Mammary epithelial cell (primary cell): ENCODE measurements at places on chromosomes 5 and 9. TPM values are rescaled to one million over a fixed set of nuclear protein-coding genes. Genes with fewer than 3 reads are reported as not detected.

The GTF3C5 gene
- 48.3 and 54.2 TPM in 2 replicates for total RNA-seq

The SUSD3 gene
- not detected in 2 replicates for total RNA-seq

The CDKN2B gene
- total RNA-seq, result 27.6 and 35.4 TPM in 2 replicates

The SAPCD2 gene
- 1.0 TPM for total RNA-seq

The RCL1 gene
- total RNA-seq, result 20.7 TPM

The NKD2 gene
- total RNA-seq, result not detected

The UNC13B gene
- total RNA-seq, result 22.3 TPM

The PCDHGC5 gene
- total RNA-seq, result 1.2 and 1.8 TPM in 2 replicates

The TJP2 gene
- 27.7 TPM for total RNA-seq

The SLC25A2 gene
- total RNA-seq, result 0.17 TPM

The C7 gene
- not detected in 2 replicates for total RNA-seq

DNA sequence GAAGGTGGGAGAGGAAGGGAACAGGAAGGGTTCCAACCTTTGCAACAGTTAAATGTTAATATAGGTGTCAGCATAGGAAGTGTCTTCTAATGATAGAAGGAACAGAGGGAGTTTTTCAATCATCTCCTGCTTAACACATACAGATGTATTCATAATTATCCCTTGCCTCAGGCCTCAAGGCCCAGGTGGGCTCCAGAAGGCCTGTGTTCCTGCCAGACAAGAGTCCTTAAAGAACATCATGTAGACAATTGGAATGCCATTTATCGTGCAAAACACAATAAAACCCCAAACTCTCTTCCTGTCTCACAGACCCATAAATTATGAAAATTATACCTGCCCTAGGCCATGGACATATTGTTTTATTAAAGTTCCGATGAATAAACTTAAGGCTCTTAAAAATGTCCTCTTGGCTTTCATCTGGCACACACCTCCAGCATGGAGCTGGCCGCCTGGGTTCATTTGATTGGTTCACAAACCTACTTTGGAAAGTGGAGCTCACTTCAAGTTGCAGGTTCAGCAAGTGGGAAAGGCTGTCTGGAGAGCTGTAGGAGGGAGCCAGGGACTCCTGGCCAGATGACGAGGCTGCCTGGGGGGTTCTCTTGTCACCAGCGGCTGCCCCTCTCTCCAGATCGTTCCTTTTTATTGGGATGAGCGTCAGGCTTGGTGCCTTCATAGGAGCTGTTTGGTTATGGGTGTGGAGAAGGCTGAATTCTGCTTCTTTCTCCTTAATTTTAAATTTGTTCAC is 17.5 kb downstream of the SPRY4 start:
- DNase-seq, result no peak

GRCh38 chr5:76638479-76638878 is 15.3 kb upstream of the F2RL2 start:
- no peak for DNase-seq

DNA sequence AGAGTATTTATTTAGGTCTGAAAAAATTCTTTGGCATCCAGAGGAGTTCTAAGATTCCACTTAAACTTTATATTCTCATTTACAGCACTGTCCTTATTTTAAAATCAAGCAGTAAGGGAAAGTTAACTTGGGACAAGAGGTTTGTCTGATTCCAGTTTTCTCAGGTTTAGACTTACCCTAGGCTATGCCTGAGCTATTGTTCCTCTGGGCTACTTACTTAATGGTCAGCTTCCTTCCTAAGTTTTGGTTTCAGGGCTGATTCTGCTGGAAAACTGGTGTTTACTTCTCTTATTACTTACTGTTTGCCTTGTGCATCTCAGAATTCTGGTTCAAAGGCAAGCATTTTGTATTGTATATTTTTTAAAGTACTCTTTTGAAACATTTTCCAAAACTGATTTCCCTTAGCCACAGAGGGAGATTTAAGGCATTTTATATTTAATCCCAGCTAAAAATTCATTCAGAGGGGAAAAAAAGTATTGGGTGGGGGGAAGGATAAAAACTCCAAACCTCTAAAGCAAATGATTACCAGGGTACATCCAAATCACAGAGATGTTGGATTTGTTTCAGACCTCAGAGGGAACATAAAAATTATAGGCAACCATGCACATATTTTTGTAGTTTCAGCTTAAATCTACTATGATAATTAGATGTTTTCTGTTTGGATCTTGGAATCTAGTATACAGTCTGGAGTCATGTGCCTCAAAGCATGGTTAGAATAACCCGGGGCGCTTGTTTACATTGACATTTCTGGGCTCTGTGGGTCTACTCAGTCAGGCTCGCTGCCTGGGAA is 290.0 kb downstream of the ARHGAP26 start:
- DNase-seq, result no peak

GRCh38 chr5:77906806-77907205 is 130.7 kb upstream of the TBCA start:
- peak; percentile 77 for DNase-seq

DNA sequence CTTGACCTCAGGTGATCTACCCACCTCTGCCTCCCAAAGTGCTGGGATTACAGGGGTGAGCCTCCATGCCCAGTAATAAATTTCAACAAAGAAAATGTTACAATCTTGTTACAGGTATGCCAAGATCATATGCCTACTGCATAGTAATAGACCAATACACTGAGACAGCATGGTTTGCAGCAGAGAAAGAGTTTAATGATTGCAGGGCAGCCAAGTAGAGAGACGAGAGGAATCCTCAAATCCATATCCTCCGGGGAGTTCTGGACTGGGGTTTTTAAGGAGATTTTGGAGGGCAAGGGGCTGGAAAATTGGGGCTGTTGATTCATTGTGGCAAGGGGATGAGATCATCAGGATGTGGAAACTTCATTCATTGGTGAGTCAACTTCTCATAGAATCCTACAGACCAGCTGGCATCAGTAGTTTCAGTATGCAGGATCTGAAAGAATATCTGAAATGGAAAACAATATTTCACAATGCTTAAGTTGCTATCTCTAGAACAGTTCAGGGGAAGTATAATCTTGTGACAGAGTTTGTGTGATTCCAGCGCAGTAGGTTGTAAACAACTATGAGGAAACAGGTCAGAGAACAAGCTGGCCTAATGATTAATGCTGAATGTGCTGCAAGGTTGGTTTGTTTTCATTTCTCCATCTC is 14.8 kb upstream of the TUT7 start:
- peak; percentile 97 for DNase-seq

- DNase-seq, result peak; percentile 85
Observed at GRCh38 chr5:53008751-53009150, 19.6 kb downstream of the ITGA2 start.

DNA sequence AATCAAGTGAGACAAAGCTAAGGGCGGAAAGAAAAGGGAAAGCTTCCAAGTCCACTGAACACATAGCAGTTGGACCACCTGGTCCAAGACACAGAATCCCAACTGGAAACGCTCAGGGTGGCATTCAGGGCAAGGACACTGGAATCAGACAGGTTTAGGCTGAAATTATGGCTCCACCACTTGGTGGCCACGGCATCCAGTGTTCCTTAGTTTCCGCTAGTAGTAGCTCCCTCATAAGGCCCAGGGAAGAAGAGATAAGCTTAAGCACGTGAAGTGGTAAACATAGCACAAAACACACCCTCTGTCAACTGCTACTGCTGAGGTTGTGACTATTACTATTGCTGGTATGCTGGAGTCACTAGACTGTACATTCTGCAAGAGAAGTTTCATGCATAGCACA is 209.4 kb downstream of the GLIS3 start:
- DNase-seq, result no peak

DNA sequence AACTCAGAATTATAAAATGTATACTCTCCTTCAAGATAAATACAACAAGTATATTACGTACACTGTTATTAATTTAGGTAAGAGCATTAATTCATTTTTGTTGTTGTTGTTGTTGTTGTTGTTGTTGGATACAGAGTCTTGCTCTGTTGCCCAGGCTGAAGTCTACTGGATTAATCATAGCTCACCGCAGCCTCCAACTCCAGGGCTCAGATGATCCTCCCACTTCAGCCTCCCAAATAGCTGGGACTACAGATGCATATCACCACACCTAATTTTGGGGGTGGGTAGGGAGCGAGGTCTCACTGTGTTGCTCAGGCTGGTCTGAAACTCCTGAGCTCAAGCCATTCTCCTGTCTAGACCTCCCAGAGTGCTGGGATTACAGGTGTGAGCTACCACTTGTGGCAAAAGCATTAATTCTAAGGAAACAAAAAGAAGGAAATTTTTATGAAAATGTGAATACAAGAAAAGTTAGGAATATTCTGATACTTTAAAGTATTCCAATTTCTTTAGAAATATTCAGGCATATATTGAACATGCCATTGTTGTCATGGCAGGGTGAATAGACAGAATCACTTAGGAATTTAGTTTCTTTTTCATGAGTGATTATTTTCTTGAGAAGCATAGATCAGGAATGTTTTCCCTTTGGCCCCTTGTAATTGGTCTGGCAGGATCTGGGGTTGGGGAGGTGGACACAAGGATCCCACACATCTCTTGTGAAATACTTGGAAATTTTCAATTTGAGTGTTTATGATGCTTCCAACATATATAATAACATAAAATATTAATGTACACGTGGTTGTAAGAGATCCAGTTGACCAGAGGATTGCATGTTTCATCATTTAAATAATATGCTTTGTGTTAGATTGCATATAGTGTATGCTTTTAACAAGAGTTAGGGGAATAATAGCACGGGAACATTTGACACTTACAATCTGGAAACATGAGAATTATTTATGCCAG is 263.6 kb downstream of the FANCC start:
- DNase-seq, result no peak

GRCh38 chr9:136964171-136964689 is 12.2 kb downstream of the LCN12 start:
- no peak for DNase-seq

- DNase-seq, result no peak
Observed at GRCh38 chr5:147455822-147456450, 53.9 kb downstream of the DPYSL3 start.

DNA sequence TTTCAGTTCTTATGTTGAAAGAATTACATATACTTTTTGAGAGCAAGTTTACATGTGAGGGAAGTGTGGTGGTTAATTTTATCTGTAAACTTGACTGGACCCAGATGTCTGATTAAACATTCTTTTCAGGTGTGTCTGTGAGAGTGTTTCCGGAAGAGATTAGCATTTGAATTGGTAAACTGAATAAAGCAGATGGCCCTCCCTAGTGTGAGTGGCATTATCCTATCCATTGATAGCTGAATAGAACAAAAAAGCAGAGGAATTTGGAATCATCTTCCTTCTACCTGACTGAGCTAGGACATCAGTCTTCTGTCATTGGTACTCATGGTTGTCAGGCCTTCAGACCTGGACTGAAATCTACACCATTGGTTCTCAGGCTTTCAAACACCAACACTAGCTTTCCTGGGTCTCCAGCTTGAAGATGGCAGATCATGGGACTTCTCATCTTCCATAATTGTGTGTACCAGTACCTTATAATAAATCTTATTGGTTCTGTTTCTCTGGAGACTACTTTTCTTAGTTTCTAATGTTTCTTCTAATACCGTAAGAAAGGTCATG is 36.6 kb downstream of the NREP start:
- DNase-seq, result no peak

DNA sequence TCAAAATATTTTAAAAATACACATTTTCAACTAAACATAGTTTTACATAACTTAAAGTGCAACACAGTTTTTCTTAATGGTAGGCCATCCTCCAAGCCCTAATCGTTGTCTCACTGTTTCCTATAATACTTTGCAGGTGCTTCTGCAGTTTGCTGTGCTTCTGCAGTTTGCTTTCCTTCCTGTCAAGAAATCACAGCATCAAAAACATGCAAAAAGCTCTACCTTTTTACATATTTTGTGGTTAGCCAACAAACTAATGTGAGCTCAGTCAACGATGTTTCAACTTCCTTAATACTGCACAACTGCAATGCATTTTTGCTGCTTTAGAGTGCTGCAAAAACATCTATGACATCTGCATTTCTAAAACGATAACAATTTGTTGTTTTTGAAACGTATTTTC is 25.2 kb downstream of the EMB start:
- DNase-seq, result no peak

GRCh38 chr9:135990468-135991429 is 29.6 kb upstream of the UBAC1 start:
- DNase-seq, result peak; percentile 27

DNA sequence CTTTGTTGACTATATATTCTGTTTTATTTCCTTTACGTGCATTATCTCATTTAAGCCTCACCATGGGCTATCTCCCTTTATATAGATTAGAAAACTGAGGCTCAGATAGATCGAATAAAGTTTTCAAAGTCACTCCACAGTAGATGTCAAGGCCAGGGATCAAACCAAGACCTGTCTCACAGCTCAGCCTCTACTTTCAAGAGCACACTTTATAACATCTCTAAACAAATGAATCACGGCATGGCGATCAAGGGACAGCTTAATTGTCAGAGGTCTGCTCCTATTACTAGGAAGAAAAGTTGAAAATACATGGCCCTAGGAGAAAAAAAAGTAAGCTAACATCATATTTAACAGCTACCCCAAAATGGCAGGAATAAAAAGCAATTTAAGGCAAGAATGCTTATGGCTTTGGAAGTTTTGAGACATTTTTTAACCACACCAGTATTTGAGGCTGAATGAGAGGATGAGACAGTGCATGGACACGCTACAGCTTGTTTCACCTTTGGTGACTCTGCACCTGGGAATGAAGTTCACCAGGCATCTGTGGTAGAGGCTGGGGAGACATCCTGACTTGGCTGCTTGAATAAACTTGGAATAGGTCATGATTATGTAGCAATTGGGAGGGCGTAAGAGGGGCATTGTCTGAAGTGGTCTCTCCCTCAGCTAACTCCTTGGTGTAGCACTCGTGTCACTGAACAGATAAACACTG is 486.8 kb upstream of the WWC1 start:
- DNase-seq, result peak; percentile 95

GRCh38 chr5:155827949-155828348 is 499.0 kb upstream of the SGCD start:
- DNase-seq, result no peak

DNA sequence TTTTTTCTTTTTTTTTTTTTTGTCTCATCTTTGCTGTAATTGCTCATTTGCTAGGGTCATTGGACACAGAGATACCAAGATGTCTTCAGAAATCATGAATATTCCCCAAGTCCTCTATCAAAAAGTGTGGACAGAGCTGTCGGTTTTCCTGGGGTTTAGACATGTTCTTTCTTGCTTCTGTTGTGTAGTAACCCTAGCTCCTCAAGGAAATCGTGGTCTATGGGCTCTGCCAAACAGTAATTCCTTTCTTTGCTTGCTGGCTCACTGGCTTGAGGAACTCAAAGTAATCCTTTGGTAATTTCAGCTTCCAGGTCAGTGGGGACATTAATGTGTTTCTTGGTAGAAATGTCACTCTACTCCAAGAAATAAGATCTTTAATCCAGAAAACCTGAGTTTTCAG is 101.7 kb downstream of the TMC1 start:
- peak; percentile 76 for DNase-seq

GRCh38 chr9:69089491-69089890 is 53.9 kb downstream of the FXN start:
- DNase-seq, result no peak

GRCh38 chr9:97854696-97855485 is 1.9 kb downstream of the FOXE1 start:
- no peak for DNase-seq

DNA sequence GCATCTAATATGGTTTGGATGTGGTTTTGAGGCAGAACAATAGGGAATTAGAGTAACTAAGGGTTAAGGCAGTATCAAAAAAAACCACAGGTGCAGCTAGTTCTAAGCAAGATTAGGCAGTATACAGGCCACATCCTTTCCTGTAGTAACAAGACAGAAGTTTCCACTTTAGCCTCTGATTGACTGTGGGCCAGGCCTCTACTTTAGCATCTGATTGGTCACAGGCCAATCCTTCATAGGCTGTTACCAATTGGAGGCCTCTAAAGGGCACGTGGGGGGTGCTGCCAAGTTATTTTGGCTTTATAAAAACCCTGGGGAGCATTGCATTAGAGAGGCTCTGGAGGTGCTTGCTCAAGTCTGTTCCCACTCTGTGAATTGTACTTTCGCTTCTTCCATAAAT is 144.1 kb upstream of the ST8SIA4 start:
- no peak for DNase-seq
